ENCODE measurements at places on chromosomes 7 and 10.
A peak's percentile ranks its signal among the peaks of the same experiment; 100 is the strongest.

- no peak for DNase-seq
These were observed 11.3 kb downstream of the RAB11FIP2 start for GRCh38 chr10:118035354-118036005.

GRCh38 chr10:104907521-104907920 lies 266.4 kb downstream of the SORCS3 start:
- DNase-seq, result no peak

GRCh38 chr10:79336276-79336675 lies 11.0 kb upstream of the PPIF start:
- DNase-seq, result no peak

DNA sequence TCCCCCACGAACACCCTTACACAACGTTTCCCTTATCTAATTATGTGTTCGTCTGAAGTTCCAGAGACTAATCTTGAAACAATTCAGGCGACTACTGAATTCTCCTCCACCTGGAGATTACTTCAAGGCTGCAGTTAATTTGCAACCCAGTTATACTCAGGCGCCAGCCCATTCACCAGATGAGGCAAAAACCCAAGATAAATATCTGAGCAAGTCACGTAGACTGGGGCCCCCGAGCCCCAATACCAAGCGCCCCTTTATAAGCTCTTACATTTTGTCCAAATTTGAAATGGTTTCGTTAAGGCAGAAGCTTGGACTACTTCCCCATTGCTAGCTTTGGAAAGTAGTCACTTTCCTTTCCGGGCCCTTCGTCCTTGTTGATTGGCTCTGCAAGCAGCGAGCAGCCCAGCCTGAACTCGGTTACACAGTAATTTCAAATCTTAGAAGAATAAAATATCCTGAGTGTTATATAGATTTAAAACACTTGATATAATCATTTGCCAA lies 1.2 kb downstream of the TPK1 start:
- peak; percentile 60 for DNase-seq

DNA sequence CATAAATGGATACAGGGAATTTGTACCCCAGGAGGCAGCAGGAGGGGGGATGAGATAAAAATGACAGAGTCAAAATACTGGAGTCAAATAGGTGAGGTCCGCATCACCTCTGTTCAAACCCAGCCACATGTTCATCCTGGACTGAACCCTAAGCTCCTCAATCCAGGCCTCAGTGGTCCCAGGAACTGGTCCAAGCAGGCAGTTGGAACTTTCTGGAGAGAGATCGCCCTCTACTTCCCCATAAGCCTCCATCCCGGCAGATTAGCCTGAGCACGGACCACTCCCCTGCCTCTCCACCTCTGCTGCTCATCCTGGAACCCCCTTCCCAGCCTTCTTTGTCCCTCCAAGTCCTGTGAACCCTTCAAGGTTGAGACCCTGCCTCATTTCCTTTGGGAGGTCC lies 959.7 kb upstream of the ZNF722 start:
- DNase-seq, result no peak

GRCh38 chr10:49080071-49080470 lies 35.3 kb downstream of the VSTM4 start:
- no peak for DNase-seq

GRCh38 chr10:21950566-21950965 lies 53.0 kb downstream of the DNAJC1 start:
- no peak for DNase-seq

DNA sequence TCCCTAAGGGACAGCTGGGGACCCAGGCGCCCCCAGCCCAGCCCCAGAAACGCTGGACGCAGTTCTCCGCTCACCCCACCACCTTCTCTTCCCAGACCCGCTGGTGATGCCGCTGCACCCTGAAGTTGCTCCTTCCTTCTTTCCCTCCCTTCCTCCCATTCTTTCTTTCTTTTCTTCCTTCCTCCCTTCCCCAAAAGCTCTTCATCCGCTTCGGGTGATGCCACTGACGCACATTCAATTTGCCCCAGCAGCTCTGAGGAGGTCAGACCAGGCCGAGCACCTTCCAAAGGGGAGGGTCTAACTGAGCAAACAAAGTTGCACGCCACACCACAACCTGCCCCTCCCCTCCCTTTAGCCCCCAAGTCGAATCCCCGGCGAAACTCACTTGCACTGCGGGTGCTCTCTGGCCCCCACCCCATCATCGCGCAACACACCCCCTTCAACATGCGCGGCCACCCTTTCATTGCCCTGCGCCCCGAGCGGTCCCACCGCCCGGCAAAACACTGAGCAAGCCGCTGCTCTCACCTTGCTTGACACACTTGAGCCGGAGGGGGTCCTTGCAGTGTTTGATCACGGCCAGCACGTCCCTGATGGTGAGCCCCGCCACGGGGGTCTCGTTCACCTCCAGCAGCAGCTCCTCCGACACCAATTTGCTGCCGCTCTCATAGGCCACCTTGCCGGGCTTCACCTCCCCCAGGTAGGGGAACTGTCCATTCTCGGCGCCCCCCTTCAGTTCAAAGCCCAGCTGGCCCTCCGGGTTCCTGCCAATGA lies 787 bp downstream of the MAGI2 start:
- no peak for DNase-seq

GRCh38 chr10:24737001-24737400 lies 13.3 kb upstream of the ARHGAP21 start:
- DNase-seq, result no peak

DNA sequence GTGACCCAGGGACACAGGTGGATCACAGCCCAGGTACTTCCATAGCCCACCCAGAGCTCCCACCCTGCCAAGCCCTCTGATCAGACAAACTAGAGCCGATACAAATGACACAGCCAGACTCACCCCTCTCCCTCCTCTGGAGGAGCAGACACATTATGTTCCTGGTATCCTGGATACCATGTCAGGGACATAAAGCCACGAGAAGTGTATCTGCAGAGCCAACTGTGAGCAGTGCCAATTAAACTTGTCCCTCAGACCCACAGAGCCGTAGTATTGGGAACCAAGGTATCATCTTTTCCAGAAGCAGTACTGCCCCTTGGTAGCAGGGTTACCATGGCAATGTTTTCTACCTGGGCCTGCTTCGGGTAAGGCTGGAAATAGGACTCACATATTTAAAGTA lies 47.3 kb upstream of the CPXM2 start:
- DNase-seq, result no peak

GRCh38 chr10:58791137-58791536 lies 278.5 kb downstream of the BICC1 start:
- DNase-seq, result no peak

DNA sequence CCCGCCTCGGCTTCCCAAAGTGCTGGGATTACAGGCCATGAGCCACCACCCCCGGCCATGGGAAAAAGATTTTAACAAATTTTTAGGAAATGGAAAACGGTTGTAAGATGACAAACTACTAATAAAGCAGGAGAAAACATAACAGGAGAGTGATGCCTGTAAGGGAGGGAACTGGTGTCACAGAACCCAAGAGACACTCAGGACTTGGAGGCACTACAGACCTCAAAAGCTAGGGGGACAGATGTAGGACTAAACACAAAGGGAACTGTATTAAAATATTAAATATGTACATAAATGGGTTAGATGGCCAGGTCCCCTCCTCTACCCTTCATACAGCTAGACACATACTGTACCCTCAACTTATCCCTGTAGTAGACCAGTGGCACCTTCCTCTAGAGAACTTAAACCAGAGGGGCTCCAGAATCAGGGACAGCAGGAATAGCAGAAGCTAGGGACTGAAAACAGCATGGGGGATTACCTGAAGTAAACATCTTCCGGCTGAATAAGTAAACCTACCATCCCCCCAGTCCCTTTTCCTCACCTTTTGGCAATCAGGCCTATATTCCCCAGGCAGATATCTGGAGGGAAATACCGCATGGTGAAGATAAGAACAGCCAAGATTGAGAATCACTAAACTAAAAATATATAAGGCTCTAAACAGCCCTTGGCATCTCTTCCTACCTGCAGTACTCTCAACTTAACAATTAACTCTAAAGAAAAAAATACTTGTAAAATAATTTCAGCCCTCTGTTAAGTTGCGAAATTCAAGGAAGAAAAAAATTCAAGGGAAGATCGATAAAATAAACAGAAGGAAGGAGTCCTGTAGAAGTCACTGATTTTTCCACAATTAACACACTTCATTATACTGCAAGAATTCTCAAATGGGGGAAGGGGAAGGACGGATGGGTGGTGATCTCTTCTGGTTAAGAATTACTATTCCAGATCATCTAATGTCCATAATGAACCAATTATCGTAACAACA lies 15.5 kb downstream of the TM9SF3 start:
- DNase-seq, result no peak

GRCh38 chr7:12229046-12229445 lies 18.0 kb downstream of the TMEM106B start:
- no peak for DNase-seq

- DNase-seq, result peak; percentile 61
These were observed 67.8 kb upstream of the PDCD4 start for GRCh38 chr10:110803830-110804338.

DNA sequence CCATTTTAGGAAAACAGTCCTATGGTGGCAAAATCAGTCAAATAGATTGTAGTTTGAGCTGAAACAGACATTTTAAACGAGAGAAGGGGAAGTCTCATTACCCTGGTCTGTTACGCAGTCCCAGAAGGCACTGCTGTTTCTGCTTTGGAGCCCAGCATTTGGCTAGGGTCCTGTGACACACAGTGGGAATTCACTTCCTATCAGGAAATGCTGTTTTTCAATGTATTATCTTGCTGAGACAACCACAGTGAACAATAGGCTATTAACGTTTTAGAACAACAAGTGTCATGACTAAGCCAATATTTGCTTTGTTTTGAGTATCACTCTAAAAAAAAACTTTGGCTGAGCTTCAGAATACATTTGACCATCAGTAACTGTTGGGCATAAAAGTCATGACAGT lies 74.1 kb downstream of the ADD3 start:
- no peak for DNase-seq

- DNase-seq, result no peak
These were observed 168.5 kb downstream of the TEX36 start for GRCh38 chr10:125514206-125515162.

DNA sequence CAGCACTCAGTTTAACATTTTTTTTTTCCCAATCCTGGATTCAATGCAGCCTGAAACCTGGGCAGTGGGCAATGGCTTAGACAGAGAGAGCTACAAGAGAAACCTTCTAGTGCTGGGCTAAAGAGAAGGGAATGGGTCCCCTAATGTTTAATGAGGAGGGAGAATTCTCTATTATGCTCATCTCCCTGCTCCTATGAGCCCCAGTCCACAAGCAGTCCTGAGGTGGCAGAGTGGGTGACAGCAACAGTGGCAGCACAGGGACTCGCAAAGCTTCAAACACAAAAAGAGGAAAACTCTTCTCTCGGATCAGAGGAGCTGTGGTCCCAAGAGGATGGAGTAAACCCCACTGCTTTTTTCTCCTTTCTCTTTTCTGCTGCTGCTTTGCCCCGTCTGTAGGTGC lies 36.5 kb downstream of the COBL start:
- DNase-seq, result no peak

DNA sequence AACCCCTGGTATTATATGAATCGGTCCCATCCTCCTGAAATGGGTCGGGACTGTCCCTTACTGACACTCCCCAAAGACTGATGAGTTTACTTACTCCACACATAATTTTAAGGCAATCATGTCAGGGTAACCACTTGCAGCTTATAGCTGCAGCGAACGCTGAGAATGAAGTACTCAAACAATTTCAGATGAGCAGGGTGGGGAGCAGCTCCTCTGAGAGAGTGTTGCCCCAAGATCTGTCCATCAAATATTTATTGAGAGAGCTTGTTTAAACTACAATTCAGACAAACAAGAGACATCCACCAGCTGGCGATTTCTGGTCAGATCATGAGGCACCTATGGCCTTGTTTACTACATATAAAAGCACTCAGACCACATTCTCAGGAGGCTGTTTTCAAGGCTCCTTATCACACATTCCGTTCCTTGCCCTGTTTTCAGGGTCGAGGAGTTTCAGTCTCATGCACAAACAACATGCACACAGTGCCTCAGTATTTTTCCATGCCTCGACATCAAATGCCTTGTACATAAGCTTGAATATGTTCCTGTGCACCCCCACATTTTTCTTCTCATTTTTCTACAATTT lies 80.1 kb downstream of the THSD7A start:
- no peak for DNase-seq

- DNase-seq, result peak; percentile 71
These were observed 90.1 kb downstream of the EPC1 start for GRCh38 chr10:32256613-32257437.

DNA sequence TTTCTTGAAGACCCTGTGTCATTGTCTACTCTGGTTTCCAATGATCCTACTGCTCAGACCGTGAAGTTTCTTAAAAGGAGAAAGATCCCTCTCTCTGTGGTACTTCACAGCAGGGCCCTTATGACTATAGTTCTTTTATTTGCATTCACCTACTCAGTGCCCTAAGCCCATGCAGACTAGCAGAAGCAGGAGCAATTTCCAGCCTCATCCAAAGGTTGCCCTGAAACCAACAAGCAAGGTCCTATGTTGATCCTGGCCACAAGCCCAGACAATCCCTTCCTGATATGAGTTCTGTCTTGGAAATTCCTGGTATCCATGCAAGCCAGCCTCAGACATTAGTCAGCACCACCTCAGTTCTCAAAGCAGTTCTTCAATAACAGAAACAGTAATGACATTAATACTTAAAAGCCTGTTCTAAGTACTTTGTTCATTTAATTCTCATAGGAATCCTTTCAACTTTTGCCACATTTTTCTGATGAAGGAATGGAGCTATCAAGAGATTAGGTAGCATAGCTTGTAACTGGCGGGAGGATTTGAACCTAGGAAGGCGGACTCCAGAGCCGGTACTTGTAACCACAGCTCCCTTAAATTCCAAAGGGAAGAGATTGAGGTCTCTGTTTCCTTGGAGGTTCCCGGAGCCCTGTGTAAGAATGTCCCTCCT lies 58.1 kb upstream of the ST8SIA6 start:
- DNase-seq, result no peak

GRCh38 chr7:103348452-103348851 lies 1.0 kb downstream of the PSMC2 start:
- no peak for DNase-seq

DNA sequence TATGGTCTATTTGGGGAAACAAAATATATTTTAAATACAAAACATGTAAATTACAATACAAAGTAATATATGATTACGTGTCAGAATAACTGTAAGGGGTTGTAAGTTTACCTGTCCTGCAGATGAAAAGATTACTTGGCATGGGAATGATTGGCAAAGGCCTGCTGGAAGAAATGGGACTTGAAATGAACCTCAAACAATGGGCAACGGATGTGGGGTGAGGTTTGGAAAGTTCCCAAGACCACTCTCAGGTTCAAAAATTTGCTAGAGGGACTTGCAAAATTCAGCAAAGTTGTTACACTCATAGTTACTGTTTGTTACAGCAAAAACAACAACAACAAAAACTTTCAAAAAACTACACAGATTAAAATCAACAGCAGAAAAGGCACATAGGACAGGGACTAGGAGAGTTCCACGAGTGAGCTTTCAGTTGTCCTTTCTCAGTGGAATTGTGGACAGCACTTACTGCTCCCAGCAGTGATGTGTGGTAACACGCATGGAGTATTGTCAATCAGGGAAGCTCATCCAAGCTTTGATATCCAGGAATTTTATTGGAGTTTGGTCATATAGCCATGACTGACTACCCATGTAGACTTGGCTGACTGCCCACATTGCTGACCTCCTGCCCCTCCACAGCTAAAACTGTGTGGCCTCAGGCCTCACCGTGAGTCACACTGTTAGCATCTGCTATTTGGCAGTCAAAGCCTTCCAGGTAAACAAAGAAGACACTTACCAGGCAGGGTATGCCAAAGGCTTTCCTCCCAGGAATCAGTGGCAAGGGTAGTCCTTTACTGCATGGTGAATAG lies 43.8 kb downstream of the EXOC6 start:
- DNase-seq, result no peak

- no peak for DNase-seq
These were observed 111.4 kb upstream of the FGFR2 start for GRCh38 chr10:121709675-121710073.

Data from germinal center (tissue), 1 donor.